ENCODE measurements at places on chromosomes 4 and X. TPM values are rescaled to one million over a fixed set of nuclear protein-coding genes. Genes with fewer than 3 reads are reported as not detected.

DNA sequence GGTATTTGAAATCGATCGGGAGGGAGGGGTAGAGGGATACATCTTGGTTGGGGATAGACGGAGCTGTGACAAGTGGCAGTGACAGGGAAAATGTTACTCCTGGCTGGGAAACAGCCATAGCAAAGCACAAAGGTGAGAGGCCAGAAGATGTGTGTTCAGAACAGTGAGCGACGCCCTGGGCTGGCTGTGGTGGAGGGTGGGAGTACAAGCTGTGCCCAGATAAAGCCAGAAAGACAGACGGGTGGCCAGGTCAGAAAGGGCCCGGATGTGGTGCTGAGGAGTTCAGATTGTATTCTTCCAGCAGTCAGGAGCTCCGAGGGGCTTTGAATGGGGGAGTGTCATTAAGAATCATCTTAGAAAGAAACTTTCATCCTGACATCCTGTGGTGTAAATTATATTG, 27.9 kb downstream of the CCDC149 start:
- no peak for DNase-seq

GRCh38 chrX:142663330-142664095, 362.2 kb upstream of the SPANXN4 start:
- no peak for DNase-seq

DNA sequence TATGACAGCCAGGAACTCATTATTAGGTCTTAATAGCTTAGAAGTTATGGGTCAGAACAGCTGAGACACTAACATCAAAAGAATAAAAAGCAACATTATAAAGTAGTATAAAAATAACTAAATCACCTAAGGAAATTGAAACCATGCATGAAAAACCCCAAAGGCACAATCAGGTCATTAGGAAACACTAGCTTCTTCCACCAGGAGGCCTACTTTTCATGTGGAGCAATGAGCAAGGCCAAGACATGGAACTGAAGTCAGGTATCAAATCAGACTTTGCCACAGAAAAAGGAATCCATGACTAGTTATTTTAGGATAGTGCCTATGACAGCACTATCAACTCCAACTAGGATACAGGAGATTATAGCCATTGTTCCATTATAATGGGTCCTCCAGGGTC, 7.9 kb downstream of the HUWE1 start:
- DNase-seq = no peak

- no peak for DNase-seq
These were observed 6.4 kb upstream of the DCUN1D4 start for GRCh38 chr4:51836549-51836948.

- peak; percentile 40 for DNase-seq
These were observed 102.6 kb upstream of the PRKX start for GRCh38 chrX:3815896-3816664.

GRCh38 chr4:107838861-107839565, 14.3 kb downstream of the SGMS2 start:
- DNase-seq = no peak

DNA sequence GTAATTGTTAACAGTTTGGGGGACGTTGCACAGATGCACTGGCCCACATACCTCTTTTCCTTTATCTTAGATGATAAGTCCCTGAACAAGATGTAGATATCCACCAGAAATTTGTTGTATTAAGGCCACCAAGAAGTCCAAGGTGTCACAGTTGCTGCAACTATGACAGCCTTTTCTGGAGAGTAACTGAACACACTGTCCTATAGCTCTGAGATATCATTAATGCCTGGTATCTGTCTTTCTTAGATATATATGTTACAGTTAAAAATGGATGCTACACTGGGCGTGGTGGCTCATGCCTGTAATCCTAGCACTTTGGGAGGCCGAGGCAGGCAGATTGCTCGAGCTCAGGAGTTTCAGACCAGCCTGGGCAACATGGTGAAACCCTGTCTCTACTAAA, 77.8 kb upstream of the PRDX4 start:
- no peak for DNase-seq

GRCh38 chr4:92789741-92790140, 486.0 kb downstream of the GRID2 start:
- no peak for DNase-seq

GRCh38 chr4:1305781-1306455, 16.2 kb downstream of the MAEA start:
- DNase-seq = peak; percentile 41

DNA sequence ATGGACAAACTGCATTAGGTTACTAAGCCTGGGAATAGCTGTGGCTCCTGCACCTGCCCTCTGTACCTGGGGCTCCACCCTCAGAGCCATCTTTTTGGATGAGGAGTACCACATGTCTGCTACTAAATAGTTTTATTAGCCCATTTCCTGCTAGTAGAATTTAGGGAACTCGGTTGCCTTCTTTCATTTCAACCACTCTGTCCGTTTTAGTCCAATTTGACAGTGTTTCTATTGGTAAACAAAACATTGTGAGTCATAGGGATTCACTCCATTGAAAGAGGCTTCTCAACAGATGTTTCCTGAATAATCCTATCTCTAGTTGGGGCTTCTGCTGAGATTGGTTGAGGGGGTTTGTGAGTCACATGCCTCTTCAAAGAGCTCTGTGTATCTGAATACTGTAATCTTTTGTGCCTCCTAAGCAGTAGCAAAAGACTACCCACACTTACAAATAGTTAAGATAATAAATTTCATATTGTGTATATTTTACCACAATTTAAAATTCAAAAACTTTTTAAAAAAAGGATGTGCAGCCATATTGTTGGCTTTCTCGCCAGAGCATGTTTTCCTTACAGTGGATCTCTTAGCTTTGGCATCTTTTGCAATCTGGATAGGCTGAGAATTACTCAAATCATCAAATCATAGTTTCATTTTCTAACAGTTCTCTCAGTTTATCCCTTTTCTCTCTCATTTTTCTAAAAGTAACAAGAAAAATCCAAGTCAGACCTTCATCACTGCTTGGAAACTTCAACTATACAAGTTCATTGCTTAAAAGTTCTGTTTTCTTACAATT, 9.9 kb downstream of the FAM200B start:
- no peak for DNase-seq

- no peak for DNase-seq
These were observed 88.1 kb upstream of the WDR44 start for GRCh38 chrX:118257781-118258180.

DNA sequence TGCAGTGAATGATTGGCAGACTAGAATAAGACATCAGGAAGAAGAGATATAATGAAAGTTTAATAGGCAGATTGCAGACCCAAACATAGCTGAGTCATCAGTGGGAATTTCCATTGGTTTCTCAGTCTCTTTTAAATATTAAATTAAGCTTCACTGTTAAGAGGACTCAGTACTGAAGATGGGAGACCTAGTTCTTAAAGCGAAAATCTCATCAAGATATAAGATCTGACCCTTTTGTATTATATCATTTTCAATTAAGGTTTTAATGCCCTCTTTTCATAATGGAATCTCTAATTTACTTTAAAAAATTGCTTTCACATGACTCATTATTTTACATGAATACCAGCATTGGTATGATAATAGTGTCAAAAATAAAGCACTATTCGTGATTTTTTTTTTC, 168.9 kb upstream of the ATOH1 start:
- no peak for DNase-seq

GRCh38 chrX:47148946-47149345, 3.9 kb downstream of the RBM10 start:
- no peak for DNase-seq

DNA sequence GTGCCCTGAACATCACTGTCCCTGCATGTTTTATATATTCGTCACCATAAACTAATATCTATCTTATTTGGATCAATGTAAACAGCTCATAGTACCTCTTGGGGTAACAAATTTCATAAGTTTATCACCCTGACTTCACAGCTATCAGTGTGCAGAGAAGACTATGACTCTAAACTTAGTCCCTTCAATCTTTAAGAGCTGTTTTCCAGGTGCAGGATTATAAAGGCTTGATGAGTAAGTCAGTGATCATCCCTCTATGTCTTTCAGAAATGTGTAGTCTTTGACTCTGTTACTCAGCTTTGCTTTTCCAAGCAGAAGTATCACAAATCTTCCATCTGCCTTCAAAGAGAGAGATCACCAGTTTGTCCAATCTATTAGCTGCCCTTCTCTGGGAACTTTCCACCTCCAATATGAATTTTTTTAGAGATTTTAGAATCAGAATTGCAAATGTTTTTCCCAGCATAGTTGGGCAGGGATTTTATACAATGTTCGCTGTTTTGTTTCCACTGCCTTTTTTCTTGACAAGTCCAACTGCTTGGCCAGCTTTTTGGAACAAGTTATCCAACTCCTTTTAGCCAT, 45.1 kb upstream of the TSPAN7 start:
- DNase-seq = no peak

DNA sequence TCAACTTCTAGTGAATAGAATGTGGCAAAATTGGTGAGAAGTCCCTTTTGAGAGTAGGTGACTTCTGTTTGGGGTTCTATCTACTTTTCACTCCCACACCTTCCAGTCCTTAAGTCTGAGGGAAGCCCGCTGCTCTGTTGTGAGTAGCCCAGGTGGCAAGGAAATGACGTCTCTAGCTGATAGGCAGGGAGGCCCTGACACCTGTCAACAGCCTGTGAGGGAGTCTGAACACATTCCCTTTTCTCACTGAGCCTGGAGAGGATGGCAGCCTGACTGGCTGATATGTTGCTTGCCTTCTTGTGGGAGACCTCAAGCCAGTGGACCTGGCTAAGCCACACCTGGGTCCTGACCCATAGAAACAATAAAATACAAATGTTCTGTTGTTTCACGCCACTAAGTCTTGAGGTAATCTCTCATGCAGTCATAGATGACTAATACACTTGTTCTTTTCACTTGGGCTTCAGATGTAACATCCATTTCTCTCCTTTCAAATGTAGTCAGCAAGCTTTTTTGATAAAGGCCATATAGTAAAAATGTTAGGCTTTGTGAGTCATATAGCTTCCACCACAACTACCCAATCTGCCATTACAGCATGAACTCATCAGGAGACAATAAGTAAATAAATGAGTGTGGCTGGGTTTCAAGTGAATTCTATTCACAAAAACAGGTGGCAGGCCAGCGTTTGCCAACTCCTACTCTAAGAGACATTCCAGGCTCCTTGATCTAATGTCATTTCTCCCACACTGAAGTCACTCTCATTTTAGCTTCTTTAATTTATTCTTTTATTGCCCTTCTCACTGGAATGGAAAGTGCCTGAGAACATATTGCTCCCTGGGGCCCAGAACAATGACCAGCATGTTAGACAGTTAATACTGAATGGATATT, 265.1 kb upstream of the MAD2L1 start:
- DNase-seq = no peak

The SYTL4 gene
- total RNA-seq = not detected

The EGFL6 gene
- total RNA-seq = 2.2 TPM

The DMD gene
- 0.46 TPM for total RNA-seq

The ITM2A gene
- 60.5 TPM for total RNA-seq

The ARR3 gene
- total RNA-seq = not detected

The HSFX2 gene
- total RNA-seq = not detected

The TLR10 gene
- total RNA-seq = 0.29 TPM

The CT45A2 gene
- not detected for total RNA-seq

The KLHL4 gene
- not detected for total RNA-seq

The SSX3 gene
- total RNA-seq = not detected

The RS1 gene
- not detected for total RNA-seq
